ENCODE measurements at places on chromosomes 12 and 14.
A peak's percentile ranks its signal among the peaks of the same experiment; 100 is the strongest.

- no peak for DNase-seq
These were observed 84.9 kb upstream of the ADAMTS20 start for GRCh38 chr12:43636725-43637463.

GRCh38 chr14:70663707-70664179 is 22.0 kb downstream of the TTC9 start:
- DNase-seq: no peak

GRCh38 chr14:76644855-76645518 is 116.3 kb upstream of the VASH1 start:
- DNase-seq: no peak

GRCh38 chr14:80718940-80719339 is 222.6 kb downstream of the CEP128 start:
- DNase-seq: no peak

GRCh38 chr14:93976477-93977057 is at the start of gene ASB2:
ASB2 (minus strand) TSS chr14:93976570; CDS start chr14:93964539, 12,031 bp downstream.
- DNase-seq: no peak

GRCh38 chr12:103877934-103878510 is 37.0 kb upstream of the NT5DC3 start:
- DNase-seq: peak; percentile 48

- DNase-seq: no peak
These were observed 96.1 kb downstream of the RBM19 start for GRCh38 chr12:113870035-113870434.

- no peak for DNase-seq
These were observed 251.7 kb upstream of the TBX3 start for GRCh38 chr12:114935658-114936057.

- DNase-seq: no peak
These were observed 44.4 kb upstream of the PRIMA1 start for GRCh38 chr14:93832665-93833064.

DNA sequence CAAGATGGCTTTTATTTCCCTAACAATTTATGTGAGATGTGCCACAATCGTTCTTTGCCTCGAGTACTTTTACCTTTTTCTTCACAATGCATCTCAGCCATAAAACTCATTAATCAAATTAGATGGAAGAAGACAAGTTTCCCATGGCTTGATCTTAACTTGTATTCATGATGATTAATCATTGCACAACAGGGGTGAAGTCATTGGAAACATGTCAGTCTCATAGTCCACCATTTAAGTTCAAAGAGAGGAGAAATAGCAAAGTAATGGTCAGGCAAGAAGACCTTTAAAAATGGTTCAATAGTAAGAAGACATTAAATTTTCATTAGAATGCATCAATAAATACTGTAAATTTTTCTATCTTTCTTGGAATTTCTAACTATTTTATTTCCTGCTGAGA is 136.3 kb downstream of the FOXG1 start:
- no peak for DNase-seq

DNA sequence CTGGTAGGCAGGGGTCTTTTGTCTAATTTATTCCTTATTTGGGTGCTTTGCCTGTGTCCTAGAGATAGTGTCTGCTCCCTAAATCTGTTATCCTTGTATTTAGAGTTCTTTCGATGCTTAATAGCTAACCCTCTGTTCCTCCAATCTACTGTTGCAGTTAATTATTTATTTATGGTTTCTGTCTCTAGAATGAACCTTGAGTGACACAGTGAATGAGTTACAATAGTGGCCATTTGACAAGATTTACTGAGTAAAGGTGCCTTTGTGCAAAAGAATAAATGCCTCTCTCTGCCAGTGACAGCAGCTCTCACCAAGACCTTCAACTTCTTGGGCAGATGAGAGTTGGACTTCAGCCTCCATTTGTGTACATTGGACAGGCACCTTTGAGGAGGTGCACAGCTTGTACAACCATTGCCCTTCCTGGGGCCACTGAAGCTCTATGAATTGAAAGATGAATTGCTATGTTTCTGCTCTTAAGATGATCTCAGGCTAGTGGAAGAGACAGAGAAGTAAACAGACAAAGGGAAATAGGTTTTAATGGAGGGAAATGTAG is 165.9 kb downstream of the DERA start:
- no peak for DNase-seq

DNA sequence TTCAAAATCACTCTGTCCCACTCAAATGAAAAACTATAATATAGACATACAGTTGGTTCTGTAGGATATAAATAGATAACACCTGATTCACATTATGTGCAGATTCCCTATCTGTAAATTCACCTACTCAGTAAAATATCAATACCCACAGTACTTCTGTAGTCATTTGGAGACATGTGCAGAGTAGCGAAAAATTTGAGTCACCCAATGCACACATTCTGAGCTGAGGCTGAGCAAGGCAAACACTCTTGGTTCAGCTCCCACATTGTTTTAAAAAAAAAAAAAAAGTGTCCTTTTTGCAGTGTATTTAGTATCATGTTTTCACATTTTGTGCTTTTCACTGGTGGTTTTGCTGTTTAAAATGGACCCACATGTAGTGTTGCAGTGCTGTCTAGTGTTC is 27.3 kb upstream of the BBS10 start:
- no peak for DNase-seq

GRCh38 chr12:78009031-78009430 is 178.3 kb downstream of the NAV3 start:
- no peak for DNase-seq

DNA sequence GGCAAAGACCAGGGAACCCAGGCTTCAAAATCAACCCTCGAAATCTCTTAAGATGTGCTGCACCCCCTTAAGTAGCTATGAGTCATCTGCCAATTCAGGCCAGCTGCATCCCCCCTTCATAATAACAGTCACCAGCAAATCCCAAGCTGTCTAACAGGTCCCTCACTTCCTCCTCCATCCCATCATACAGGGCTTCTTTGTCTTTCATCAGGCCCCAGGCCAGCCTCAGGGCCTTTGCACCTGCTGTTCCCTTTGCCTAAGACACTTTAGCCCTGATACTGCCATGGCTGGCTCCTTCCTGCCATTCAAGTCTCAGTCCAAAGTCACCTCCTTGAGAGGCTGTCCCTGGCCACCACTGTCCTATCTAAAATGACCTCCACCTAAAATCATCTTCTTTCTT is 4.0 kb downstream of the RASAL1 start:
- DNase-seq: no peak

GRCh38 chr12:128266086-128266485 is 884 bp upstream of the TMEM132C start:
- DNase-seq: no peak

- DNase-seq: no peak
These were observed 12.4 kb upstream of the KRT5 start for GRCh38 chr12:52532636-52533035.

DNA sequence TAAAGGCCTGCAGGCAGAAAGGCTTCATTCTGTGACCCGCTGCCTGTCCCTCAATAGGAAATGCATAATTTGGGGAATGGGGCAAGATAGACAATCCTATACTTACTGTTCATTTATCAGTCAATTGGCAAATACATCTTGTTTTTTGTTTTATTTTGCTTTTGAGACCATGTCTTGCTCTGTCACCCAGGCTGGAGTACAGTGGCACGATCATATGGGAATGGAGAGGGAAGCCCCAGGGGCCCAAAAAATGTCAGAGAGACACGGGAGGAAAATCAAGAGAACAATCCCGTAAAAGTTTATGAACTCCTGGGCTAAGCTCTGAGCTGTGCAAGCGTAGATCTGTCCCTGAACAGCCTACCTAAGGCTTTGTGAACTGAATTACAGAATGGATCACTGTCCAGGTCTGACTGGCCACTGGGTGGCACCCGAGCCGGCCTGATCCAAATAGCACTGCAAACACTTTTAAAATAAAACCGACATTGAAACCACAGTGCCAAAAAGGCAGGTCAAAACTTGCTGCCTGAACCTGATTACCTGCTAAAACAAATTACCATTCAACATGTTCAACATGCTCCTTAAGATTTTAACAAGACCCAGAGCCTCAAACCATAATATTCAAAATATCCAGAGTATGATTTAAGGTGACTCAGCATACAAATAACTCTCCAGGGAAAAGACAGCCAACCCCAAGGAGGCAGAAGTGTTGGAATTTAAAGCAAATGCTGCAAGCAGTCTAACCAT is 11.8 kb downstream of the COPS7A start:
- DNase-seq: no peak

DNA sequence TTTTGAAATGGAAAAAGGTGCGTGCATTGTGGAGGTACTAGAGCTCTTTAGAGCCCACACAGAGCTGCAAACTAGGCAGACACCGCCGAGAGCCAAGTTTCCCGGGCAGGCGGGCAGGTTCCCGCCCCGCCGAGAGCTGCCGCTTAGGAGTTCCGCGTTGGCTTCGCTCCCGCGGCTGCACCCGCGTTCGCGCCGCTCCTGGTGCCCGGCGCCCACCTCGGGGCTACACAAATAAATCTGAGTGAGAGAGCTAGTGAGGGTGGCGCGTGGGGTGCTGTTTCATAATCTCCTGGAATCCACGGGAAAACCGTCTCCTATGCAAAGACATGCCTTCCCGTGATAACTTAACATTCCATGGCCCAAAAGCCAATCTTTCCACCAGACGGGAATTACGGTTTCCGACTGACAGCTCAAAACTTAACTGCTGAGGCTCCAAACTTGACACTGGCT is 645 bp downstream of the KITLG start:
- DNase-seq: no peak

All from memory B cell (primary cell).